ENCODE measurements at places on chromosomes 2 and 18.

GRCh38 chr2:98405301-98405700, 39.4 kb upstream of the INPP4A start:
- no peak for DNase-seq

DNA sequence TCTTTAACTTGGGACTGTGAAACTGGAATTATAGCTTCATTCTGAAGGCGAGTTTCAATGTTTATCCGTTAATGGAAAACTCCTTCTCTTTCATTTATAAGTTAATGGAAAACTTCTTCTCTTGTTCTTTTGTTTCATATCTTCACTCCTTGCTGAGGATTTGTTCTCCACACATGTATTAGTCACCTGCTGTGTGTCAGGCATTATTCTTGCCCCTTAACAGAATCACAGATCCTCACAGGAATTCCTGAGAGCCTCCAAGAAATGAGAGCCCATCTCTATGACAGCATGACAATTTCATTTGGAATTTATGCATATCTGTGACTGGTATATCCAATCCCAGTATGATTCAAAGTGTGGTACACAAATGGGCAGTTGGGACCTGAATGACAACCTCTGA, 545.8 kb downstream of the BCL11A start:
- no peak for DNase-seq

DNA sequence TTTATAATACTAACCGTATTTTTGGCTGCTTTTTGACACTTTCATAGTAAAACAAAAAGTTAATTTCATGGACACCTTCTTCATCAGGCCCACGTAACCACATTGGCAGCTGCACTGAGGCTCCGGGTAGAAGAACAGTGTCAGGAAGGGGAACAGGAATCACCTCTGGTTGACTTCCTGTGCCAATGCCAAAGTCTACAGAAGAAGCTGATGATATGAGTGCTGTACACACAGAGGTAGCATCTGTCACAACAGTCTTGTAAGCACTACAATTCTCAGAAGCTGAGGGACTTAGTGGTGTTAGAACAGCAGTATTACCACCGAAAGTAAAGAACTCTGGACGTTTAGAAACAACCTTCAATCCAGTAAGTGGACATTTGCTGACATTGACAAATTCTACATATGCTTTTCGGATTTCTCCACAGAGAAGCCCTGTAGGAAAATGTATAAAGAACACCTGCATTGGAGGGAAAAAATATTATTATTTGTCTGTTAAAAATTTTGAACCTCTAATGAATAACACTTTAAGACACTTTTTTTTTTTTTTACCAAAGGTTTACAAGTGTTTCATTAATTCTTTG, 85.3 kb downstream of the TRAPPC8 start:
- no peak for DNase-seq

DNA sequence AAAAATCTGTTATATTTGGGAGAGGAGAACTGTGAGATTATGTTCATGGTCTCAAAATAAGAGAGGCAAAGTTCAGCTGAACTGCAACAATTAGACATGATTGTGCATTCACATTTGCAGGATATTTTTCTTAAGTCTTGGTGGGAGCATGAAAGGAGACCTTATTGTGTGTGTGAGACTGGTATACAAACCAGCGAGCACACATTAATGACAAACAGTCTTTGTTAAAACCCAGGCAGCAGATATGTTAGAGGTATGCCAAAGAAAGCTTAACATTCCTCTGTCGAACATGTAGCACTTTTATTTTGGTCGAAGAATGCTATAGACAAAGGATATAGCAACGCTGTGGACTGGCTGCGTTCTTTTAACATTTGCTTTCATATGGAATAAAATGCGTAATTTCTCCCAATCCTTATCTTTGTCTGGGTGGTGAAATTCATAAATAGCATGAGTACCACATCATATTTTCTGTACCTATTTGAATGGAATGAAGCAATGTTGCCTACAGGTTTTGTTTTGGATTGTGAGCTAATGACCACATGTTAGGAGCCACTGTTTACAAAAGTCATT, 88.4 kb downstream of the ICOS start:
- DNase-seq: no peak

GRCh38 chr2:151238527-151239487, 22.9 kb downstream of the RBM43 start:
- peak; percentile 32 for DNase-seq

DNA sequence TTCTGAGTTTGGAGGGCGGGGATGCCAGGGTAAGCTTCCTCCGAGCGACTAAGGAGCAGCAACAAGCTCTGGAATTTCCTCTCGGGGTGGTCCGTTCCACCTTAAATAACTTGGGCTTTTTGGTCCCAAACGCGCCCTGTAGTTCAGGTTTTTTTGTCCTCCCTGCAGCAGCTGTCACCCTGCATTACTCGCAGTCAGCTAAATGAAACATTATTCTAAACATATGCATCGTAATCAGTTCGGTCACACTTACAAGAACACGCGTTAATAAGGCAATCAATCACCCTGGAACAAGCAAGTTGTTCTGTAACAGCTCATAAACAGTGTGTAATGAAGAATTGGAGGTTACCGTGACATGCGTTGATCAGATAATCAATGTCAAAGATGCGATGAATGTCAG, 8.3 kb downstream of the EVX2 start:
- no peak for DNase-seq

DNA sequence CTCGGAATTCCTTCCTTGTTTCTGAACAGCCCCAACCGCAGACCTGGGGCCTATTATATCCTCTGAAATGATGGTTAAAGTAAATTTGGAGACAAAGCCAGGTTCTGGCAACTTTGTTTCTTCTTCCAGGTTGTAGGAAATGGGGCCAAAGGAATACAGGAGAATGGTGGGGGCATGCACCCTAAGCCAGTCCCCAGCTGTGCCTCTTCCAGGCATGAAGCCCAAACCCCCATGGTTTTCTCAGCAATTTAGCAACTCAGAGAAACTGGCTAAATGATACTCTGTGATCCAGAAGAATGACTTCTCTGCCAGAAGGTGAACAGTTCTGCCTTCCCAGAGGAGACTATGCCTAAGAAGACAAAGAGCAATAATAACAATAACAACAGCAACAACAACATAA, 635.0 kb upstream of the FANCL start:
- no peak for DNase-seq

DNA sequence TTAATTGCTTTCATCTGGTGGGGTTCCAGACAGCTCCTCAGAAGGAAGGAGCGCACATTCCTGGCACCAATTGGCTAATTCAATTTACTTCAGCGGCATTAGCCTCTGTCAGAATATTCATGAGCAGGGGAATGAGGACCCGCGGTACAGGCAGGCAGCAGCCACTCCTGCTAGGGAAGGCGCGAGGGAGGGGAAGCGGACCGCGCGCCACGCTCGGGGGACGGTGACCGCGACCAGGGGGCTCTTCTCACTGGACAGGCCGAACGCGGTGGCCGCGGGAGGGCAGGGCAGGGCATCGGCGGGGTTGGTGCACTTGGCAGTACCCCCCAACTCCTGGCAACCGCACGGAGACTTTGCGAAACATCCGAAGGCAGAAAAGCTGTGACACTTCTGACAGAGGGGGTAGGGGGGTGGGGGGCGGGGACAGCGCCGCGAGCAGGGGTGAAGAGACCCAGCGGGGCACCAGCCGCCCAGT, at the start of gene CDH20:
Gene CDH20, plus strand, starts transcription at position 160 of the 475 bp plus-strand sequence.
- DNase-seq: no peak

DNA sequence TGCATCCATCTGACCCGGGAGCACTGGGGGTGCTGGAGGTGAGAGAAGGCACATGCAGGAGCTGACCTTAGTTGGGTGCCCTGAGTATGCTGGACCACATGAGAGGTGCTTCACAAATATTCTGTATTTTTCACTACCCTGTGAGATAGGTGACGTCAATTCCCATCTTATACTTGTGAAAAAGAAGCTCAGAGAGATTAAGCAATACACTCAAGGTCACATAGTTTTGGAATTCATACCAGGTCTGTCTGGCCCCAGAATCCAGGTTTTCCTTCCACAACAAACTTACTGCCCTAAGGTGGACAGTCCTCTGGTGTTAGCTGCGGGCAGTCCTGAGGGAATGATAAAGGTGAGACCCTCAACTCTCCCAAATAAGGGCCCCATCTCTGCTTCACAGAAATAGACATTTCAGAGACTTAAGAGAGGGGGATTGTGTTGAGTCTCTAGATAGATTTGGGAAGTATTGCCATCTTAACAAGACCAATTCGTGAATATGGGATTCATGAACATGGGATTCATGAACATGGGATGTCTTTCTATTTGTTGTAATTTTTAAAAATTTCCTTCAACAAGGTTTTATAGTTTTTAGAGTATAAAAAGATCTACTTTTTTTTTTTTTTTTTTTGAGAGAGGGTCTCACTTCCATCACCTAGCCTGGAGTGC, 64.0 kb upstream of the SMAD7 start:
- no peak for DNase-seq

DNA sequence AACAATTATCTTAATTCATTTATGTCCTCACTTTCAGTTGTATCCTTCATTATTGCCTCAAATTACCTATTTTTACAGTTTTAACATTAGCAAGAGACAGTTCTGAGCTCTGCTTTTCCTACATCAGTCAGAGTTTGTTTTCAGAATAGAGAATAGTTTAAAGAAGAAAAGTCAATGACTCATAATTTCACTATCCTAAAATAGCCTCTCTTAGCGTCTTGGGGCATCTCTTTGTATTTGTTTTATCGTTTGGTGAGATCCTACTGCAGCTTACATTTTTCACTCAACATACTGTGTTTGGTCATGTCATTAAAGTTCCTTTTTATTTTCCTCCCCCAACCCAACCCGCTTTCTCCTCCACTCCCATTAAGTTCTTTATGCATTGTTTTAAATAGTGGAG, 3.8 kb downstream of the SEC11C start:
- DNase-seq: no peak

GRCh38 chr2:113149553-113150257, 22.3 kb downstream of the IL1RN start:
- DNase-seq: no peak

DNA sequence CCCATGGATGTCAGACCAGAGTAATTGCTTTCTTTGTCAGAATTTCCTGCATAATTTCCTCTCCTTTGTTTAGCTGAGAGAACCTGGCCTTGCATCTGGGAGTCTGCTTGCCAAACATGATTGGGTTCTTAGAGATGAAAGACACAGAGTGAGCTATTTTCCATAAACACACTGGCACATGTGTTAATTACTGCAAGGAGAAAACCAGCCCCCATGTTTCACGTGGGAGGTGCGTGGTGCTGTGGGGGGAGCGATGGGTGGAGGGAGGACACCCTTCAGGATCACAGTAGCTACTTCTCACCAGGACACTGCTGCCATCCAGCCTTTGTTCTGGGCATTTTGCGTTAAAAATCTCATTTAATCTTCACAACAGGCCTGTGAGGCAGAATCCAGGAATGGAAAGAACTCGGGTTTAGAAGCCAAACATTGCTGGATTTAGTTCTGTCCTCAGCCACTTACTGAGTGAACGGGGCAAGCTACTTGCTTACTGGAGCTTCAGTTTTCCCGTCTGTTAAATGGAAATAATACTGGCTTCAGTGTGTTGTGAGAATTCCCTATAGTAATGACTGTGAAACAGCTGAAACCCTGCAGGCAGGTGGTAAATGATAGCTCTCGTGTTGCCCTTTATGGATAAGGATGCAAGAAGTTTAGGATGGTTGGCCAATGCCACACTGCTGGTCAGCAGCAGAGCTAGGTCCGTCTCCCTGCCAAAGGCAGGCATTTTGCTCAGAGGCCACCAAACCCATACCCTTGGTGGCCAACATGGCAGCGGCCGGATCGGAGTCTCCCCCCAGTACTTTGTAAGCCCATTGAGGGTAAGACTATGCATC, 100.1 kb upstream of the ASAP2 start:
- no peak for DNase-seq

DNA sequence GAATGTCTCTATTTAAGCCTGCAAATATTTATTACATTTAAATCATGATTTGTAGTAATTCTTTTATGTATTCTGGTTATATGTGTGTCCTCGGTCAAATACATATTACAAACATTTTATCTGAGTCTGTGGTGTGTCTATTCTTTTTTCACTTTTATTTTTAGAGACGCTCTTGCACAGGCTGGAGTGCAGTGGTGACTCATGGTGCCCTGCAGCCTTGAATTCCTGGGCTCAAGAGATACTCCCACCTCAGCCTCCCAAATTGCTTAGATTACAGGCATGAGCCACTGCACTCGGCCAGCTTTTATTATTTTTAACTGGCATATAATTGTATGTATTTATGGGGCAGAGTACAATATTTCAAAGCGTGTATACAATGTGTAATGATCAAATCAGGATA, 47.5 kb downstream of the ARID5A start:
- no peak for DNase-seq

DNA sequence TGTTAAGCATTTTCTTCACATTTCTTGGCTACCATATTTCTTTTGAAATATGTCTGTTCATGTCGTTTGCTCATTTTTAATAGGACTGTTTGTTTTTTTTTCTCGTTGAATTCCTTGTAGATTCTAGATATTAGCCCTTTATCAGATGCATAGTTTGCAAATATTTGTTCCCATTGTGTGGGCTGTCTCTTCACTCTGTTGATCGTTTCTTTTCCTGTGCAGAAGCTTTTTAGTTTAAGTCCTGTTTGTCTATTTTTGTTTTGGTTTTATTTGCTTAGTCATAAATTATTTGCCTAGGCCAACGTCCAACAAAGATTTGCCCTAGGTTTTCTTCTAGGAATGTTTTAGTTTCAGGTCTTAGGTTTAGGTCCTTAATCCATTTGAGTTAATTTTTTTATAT, 1494.7 kb downstream of the SUCLG1 start:
- DNase-seq: no peak

DNA sequence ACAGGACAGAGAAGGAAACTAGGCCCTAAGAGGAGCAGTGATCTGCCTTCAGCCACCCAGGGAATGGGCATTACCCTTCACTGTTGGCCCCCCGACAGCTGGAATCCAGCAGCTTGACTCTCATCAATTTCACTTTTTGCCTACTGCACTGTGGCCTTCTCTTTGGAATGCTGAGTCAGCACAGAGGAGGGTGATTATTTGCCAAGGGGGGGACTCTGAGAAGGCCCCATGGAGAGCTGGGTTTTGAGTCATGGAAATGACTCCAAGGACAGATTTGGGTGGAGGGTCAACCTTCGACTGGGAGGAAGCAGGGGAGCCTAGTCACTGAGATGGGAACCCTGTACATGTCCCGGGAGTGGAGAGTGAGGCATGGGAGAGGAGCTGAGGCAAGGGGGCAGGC, 38.1 kb upstream of the NTSR2 start:
- DNase-seq: no peak

- DNase-seq: no peak
Observed at GRCh38 chr2:150505178-150505577, 17.7 kb upstream of the RND3 start.

GRCh38 chr2:218312267-218312756, 20.0 kb upstream of the TMBIM1 start:
- DNase-seq: no peak

DNA sequence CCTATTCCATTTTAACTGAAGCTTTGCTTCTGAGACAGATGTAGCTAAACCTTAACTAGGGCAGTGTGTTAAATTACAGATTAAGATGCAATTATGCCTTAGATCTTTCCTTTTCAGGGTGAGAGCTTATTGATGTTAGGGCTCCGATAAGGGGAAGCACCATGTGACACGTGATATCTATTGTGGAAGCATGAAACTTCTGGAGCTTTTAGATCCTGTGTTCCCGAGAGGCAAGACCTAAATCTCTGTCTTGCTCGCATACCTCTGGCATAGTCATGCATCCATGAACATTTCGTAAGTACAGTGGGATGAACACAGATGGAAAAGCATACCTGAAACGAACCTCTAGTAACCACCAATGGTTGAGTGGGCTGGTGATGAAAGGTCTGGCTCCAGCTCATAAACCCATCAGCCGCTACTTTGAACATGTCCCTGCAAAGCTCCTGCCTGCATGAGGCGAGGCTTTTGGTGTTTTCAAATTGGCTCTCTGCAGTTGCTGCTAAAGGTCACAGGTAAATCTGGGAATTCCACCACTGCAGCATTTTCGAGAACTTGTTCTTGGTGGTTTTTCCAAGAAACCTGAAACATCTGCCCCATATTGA, 3.7 kb upstream of the NRP2 start:
- DNase-seq: no peak
